ENCODE measurements at places on chromosomes 13 and 19.

GRCh38 chr19:46213156-46213555, 16.4 kb upstream of the IGFL1 start:
- DNase-seq, result no peak

GRCh38 chr19:44951179-44952159, 3.7 kb upstream of the CLPTM1 start:
- peak; percentile 20 for DNase-seq

GRCh38 chr19:32294871-32295438, 50.5 kb upstream of the ZNF507 start:
- DNase-seq, result no peak

GRCh38 chr19:44005973-44006372, 3.2 kb downstream of the ZNF230 start:
- no peak for DNase-seq

- no peak for DNase-seq
These were observed 48.8 kb upstream of the INTS6 start for GRCh38 chr13:51501592-51502152.
